ENCODE measurements at places on chromosomes 11 and 22.

- no peak for DNase-seq
Measured at GRCh38 chr11:32439501-32440210, 4.3 kb upstream of the WT1 start.

DNA sequence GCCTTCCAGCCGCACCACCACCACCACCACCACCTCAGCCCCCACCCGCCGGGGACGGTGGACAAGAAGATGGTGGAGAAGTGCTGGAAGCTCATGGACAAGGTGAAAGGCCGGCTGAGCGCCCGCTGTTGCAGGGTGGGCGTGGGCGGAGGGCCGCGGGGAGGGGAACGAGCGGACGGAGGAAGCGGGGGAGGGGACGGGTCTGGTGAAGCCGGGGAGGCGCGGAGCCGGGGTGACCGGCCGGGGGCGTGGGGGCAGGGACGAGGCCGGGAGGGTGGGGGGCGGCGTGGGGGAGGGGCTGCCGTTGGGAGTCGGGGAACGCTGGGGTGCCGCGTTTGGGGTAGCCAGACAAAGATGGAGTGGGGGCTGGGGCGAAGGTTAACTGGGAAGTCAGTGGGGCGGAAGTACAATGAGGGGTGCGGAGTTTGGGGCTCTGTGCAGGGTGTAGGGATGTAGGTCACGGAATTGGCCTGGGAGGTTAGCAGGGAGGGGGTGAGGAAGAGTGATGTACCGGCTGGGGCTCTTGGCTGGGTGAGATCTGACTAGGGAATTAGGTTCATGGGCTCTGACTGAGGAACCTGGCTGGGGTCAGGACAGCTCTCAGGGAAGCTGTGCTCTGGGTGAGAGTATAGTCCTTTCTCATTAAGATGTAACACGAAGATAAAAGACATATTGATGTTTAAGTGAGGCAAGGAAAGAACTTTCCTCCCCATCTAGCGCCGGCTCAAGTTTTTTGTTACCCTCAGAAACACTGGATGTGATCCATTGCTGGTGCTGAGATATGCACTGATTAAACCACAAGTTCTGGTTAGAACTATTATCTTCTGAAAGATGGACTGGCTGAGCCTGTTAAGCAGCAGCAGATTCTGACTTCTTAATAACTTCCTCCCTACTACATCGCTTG lies 624 bp downstream of the CBL start:
- DNase-seq = peak; percentile 72

DNA sequence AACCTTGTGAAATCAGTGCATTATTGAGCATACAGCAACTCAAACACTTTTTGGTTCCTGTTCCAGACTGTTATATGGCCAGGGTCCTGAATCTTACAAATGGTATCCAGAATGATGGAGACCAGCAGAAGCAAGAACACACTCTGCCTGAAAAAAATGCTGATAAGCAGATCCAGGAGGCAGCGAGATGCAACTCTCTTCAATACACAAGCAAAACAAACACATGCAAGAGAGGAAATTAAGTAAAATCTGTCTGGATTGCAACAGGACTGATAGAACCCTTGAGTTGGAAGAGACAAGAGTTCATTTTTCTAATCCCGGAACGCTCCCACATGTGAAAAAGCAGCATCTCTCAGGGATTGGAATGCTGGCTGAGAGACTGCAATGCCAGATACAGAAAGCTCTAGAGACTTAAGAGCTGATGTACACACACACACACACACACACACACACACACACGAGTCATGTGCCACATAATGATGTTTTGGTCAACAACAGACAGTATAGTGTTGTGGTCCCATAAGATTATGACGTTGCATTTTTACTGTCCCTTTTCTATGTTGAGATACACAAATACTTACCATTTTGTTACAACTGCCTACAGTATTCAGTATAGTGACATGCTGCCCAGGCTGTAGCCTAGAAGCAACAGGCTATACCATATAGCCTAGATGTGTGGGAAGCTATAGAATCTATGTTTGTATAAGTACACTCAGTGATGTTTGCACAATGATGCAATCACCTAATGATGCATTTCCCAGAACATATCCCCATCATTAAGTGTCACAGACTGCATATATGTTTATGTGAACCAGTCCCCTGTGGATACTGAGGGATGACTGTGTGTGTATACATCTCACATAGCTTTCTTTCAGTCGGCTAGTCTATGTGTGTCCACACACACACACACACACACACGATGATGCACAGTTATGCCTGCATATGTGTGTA lies 406.6 kb downstream of the LARGE1 start:
- peak; percentile 16 for DNase-seq

GRCh38 chr11:1150769-1151365 lies 6.9 kb upstream of the MUC5AC start:
- peak; percentile 39 for DNase-seq

DNA sequence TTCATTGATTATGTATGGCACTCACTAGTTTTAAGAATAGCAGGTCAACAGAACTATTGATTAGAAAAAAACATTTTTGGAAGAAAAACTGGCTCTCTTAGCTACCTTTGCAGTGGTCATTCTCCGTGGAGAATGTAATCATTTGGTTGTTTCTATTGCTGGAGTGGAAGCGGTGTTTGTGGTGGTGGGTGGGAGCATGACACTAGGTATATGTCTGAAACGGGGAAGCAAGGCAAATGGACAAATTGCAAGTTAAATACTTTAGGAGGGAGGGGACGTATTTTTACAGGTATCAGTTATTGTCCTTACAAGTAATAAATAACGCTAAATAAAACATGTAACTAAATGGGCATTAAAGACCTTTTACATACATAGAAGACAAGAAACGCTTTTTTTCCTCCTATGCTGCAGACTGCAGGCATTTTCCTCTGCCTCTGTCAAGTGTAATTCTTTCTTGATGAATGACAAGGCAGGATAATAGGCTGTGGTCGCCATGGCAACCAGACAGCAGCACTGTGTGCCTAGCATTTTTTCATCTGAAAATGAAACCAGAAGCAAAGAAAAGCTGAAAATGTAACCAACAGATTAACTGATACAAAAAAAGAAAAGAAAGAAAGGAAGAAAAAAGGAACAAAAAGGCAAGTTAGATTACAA lies 46.2 kb downstream of the BLID start:
- DNase-seq = peak; percentile 79

DNA sequence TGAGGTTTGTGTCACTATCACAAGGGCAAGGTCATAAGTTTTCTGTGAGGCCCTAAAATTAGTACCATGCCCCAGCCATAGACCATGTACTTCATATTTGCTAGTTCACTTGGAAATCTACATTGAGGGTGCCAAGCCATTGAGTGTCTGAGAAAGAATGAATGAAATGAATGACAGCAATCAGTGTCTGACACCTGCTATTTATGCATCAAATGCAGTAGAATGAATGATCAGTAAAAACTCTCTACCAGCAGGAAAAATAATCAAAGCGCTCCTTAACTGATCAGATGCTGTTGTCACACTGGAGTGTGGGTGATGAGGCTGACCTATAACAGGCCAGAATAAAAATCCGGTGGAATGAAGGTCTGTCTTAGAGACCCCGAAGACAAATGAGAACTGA lies 467.9 kb upstream of the B3GAT1 start:
- no peak for DNase-seq

GRCh38 chr11:131645237-131645636 lies 274.8 kb downstream of the NTM start:
- no peak for DNase-seq

GRCh38 chr11:112469376-112469775 lies 208.7 kb upstream of the PLET1 start:
- DNase-seq = no peak

GRCh38 chr11:130144141-130144540 lies 15.4 kb upstream of the ST14 start:
- DNase-seq = peak; percentile 59

GRCh38 chr22:46479046-46479445 lies 58.4 kb downstream of the CELSR1 start:
- DNase-seq = no peak

GRCh38 chr11:113198972-113199661 lies 115.3 kb upstream of the TTC12 start:
- DNase-seq = no peak

DNA sequence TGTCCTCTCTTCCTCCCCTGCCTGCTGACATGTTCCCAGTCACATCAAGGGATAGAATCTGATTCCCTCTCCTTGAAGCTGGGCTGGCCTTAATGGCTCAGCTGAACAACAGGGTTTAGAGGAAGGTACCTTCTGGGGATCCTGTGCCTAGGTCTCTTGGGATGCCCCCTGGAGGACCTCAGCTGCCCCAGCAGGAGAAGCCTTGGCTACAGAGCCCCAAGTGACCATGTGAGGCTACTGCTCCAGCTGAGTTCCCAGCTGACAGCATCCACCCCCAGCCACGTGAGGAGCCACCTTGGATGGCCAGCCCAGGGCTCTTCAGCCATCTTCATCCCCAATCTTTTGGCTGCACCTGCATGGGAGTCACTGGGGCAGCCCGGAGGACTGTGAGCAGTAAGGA lies 1499.3 kb downstream of the TBC1D22A start:
- no peak for DNase-seq

DNA sequence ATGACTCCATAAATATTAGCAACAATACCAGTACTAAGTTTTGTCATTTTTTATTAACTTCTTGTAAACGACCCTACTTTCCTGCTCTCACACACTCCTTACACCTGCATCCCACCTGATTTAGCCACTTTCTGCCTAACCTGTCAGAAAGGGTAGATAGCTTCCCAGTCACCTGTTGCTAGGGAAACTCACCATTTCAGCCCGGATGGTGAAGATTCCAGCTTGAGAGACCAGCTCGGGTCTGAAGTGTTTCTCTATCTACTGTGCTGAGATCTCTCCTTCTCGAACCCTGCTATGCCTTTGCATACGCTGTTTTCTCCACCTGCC lies at the start of gene PARVG:
Gene PARVG (plus strand): TSS at position 220 of the 327 bp plus-strand sequence. CDS start 2,405 bp downstream, outside the sequence.
- DNase-seq = peak; percentile 28

GRCh38 chr22:20642668-20643179 lies 131.2 kb upstream of the SERPIND1 start:
- DNase-seq = no peak

- peak; percentile 38 for DNase-seq
Measured at GRCh38 chr11:87722756-87723565, 452.3 kb downstream of the RAB38 start.

DNA sequence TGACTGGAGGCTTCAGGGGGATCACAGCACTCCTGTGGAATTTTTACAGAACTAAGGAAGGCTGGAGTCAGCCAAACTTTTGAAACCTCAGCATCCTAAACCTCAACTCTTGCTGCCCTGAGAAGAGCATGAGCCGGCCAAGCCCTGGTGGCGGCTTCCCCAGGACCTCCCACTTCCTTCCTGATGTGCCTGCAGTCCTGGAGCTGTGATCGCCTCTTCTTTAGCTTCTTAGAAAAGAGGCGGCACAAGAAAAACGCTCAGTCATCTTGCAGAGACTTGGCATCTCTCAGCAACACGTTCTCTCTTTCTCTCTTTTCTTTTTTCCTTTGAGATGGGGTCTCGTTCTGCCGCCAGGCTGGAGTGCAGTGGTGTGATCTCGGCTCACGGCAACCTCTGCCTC lies 40.4 kb upstream of the AMPD3 start:
- no peak for DNase-seq

DNA sequence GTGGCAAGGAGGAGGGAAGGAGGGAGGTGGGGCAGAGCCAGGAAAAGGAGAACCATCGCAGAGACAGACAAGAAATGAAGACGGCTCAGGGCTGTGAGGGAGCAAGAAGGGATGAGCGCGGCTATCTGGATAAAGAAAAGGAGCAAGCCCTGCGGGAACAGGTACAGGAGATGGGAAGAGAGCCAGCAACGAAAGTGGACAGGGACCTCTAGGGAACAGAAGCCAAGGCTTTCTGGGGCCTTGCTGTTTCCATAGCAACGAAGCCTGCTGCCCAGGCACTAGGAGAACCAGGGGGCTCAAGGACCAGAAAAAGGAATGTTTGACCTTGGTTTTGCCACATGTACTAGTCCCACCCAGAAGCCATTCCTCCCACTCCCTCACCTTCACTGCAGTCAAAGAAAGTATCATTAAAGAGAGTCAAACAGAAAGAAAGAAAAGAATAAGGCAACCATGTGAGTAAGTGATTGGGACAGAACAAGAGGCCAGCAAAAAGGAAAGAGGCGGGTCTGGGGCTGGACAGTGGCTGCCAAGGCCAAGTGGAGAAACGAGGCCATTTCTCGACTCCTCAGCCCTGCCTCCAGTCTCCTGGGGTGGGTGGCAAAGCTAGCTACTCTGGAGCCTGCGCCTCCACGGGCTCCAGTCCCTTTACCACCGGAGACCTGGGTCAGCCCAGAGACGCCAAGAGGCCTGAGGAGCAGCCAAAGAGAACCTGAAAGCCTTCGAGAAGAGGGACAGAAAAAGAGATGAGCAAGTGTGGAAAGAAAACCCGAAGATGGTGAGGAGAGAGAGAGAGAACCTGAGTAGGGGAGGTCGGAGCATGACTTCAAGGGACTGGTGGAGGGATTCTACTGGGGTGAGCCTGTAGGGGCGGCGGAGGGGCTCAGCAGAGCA lies 35.1 kb downstream of the NRXN2 start:
- DNase-seq = no peak

- DNase-seq = no peak
Measured at GRCh38 chr11:77813256-77813655, 7.3 kb downstream of the RSF1 start.

DNA sequence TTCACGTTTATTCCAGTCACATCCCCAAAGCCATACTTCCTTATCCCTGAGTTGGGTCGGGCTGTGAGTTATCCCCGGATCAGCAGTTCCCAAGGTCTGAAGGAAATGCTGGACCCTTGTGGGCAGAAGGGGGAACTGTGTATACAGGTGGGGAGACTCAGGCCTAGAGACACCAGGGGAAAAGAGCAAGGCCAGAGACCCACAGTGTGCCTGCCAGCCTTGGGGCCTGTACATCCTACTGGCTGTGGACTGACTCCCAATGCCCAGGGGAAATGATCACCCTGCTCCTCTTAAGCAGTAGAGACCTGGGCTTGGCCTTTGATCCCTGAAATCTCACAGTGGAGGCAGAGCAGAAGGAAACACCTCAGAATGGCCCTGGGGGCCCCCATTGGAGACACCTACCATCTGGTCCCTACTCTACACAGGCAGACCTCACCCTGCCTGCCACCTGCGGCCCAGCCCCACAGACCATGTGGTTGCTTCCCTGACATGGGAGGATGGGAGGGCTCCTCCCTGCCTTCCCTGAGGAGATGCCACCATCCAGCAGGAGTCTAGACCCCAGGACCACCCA lies 1.3 kb downstream of the SELENOM start:
- DNase-seq = no peak

- DNase-seq = no peak
Measured at GRCh38 chr11:68460741-68461574, at the start of gene PPP6R3. TSS of gene PPP6R3 (plus strand) at chr11:68460752. CDS start at chr11:68537665, 76,913 bp downstream.

DNA sequence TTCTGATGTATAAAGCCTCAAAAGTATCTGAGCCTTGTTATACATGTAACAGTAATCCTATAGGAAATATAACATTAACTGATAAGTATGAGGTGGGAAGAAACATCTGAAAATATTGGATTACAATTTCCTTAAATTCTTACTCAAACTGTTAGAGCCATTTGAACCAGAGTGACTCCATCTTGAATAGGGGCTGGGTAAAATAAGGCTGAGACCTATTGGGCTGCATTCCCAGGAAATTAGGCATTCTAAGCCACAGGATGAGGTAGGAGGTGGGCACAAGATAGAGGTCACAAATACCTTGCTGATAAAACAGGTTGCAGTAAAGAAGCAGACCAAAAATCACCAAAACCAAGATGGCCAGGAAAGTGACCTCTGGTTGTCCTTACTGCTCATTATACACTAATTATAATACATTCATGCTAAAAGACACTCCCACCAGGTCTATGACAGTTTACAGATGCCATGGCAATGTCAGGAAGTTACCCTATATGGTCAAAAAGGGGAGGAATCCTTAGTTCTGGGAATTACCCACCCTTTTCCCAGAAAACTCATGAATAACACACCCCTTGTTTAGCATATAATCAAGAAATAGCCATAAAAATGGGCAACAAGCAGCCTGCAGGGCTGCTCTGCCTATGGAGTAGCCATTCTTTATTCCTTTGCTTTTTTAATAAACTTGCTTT lies 114.9 kb downstream of the PGR start:
- DNase-seq = no peak

Data from hepatocyte (in vitro differentiated cells).